ENCODE measurements at places on chromosomes 4 and X. TPM values are rescaled to one million over a fixed set of nuclear protein-coding genes. Genes with fewer than 3 reads are reported as not detected.

DNA sequence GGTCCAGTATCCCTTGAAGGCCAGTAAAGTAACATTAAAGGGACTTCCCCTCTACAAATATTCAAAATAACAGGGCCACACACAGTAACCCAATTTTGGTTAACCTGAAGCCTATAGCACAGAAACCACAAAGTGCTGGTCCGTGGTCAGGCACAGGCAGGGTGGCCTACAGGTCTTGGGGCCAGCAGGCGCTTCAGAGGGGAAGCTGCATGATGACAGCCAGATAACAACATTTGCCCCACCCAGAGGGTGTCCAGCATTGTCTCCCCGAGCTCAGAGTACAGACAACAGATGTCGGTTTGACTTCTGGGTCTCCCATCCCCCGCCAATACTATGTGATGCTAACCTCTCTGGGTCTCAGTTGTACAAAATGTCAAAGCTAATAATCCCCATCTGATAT lies 51.1 kb downstream of the SH3KBP1 start:
- no peaks in the 10 kb centered on the region for H3K36me3 ChIP-seq
- no peaks in the 10 kb centered on the region for H3K4me1 ChIP-seq
- no peak overlapping the region for H3K4me3 ChIP-seq
- no peak for DNase-seq

- H3K36me3 ChIP-seq, result no peaks in the 10 kb centered on the region
- no peak for DNase-seq
- H3K4me1 ChIP-seq, result no peaks in the 10 kb centered on the region
- no peaks in the 10 kb centered on the region for H3K27me3 ChIP-seq
- H3K4me3 ChIP-seq, result no peak overlapping the region
These were observed 58.2 kb downstream of the WWC2 start for GRCh38 chr4:183157215-183157614.

- no peak overlapping the region for H3K27ac ChIP-seq
- no peaks in the 10 kb centered on the region for H3K27me3 ChIP-seq
- H3K4me1 ChIP-seq, result peaks cover 5% of the 10 kb centered on the region
- no peaks in the 10 kb centered on the region for H3K36me3 ChIP-seq
These were observed 142.0 kb downstream of the PCDH7 start for GRCh38 chr4:30862196-30862595.

DNA sequence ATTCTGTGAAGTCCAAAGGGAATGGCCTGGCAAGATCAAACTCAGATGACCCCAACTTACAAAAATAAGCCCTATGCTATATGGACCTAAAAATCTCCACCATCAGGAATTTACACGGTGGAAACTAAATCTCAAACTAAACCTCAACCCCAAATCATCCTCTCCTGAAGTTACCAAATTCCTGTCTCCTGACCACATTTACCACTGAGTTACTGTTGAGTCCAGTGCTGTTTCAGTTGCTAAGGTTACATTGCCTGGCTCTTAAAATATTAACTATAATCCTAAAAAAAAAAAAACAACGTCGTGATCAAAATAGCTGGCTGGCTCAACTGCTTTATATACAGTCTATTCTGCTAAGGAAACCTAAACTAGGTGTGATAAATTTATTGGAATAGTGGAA lies 315.2 kb upstream of the SLIT2 start:
- H3K36me3 ChIP-seq, result no peaks in the 10 kb centered on the region
- H3K4me3 ChIP-seq, result no peak overlapping the region
- no peak for DNase-seq

DNA sequence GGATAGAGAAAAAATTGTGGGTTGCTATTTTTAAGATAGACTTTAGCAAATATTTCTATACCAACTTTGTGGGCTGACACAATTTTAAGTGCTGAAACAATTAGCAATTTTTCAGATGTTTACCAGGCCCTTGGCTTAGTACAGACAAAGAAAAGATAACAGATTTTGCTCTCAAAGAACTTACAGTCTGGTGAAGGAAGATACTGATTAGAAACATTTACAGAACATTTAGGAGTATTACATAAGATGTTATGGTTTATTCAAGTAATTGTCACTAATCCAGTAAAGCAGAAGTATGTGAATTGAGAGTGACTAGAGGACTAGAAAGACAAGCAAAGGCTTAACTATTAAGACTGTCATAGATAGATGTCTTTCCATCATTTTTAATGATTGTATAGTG lies 35.3 kb upstream of the NDUFC1 start:
- no peak overlapping the region for H3K27ac ChIP-seq
- H3K4me3 ChIP-seq, result no peak overlapping the region
- H3K27me3 ChIP-seq, result no peaks in the 10 kb centered on the region
- peaks cover 23% of the 10 kb centered on the region for H3K36me3 ChIP-seq
- H3K4me1 ChIP-seq, result no peaks in the 10 kb centered on the region

GRCh38 chr4:86393749-86394148 lies 33.9 kb upstream of the MAPK10 start:
- no peaks in the 10 kb centered on the region for H3K4me1 ChIP-seq
- no peak for DNase-seq
- H3K4me3 ChIP-seq, result no peak overlapping the region
- no peaks in the 10 kb centered on the region for H3K27me3 ChIP-seq

- H3K27ac ChIP-seq, result no peak overlapping the region
- H3K27me3 ChIP-seq, result no peaks in the 10 kb centered on the region
- H3K36me3 ChIP-seq, result no peaks in the 10 kb centered on the region
- DNase-seq, result no peak
- H3K4me1 ChIP-seq, result no peaks in the 10 kb centered on the region
These were observed 60.6 kb upstream of the FAT4 start for GRCh38 chr4:125254106-125254505.

- peaks cover 8% of the 10 kb centered on the region for H3K4me1 ChIP-seq
- no peaks in the 10 kb centered on the region for H3K27me3 ChIP-seq
- no peak overlapping the region for H3K27ac ChIP-seq
- no peak for DNase-seq
- no peak overlapping the region for H3K4me3 ChIP-seq
These were observed 37.2 kb upstream of the CABS1 start for GRCh38 chr4:70297576-70297975.

GYPA gene
- total RNA-seq, result not detected

C1QTNF7 gene
- 5.7 TPM for total RNA-seq

TECRL gene
- not detected for total RNA-seq

RHOXF2B gene
- total RNA-seq, result not detected

SLC35A2 gene
- 17.1 TPM for total RNA-seq

CORIN gene
- total RNA-seq, result 1.2 TPM

FGG gene
- not detected for total RNA-seq

CWH43 gene
- 51.6 TPM for total RNA-seq

DCUN1D4 gene
- 15.4 TPM for total RNA-seq

GPM6B gene
- total RNA-seq, result 6.6 TPM

All from suprapubic skin (tissue), 4 donors.